Frontal cortex (tissue), 4 donors: ENCODE measurements at places on chromosomes 5 and 9.

- DNase-seq, result no peak
Measured at GRCh38 chr9:86176468-86176867, 77.1 kb upstream of the GOLM1 start.

GRCh38 chr5:77394064-77394715 is 97.9 kb downstream of the WDR41 start:
- DNase-seq, result no peak

GRCh38 chr9:130212543-130213297 is 40.5 kb downstream of the NCS1 start:
- DNase-seq, result no peak

DNA sequence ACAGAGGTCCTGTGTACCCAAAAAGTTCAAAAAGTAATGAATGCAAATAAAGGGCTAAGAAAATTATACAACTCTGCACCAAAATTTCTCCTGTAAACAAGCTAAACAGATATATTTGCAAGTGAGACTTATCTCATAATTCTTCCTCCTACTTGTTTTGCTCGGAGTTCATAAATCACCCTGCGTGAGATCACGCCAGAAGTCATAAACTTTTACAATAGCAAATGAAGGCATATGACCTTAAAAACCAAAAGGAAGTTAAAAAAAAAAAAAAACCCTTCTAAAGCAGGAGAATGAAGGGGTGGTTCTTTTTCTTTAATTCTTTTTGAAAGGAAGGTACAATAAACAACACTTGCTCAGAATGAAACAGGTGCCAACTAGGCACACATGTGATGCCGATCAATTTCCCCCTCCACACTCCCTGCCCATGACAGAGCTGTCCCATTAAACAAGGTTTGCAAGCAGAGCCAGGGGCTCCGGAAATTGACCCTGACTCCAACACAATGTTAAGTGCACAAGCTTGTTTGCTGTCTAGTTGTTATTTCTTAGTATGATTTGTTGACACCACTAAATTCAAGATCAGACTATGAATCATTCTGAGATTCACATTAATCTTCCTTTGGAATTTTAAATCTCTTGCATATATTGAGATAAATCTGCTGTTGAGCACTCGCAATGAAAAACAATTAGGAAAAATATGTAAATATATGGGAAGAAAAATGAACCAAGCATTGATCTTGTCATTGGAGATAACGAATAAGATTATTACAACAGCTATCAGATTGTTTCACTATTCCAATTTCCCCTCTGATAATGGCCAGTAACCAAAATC is 46.3 kb downstream of the DROSHA start:
- no peak for DNase-seq

DNA sequence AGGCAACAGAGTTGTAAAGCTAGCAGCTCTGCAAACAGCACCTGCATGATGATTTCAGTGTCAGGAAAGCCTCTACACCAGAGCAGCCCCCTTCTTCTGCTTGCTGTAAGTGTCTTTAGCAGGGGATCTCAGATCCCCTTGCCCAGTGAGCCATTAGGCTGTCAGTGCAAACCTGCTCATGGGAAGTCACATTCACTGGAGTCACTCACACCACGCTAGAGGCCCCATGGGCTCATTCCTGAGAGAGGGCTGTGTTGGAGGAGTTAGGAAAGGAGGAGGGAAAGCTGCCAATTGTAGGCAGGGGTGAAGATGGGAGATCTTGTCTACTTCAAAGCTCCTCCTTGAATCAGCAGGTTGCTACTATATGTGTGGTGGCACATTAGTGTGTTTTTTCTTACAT is 275.2 kb downstream of the SMARCA2 start:
- no peak for DNase-seq

DNA sequence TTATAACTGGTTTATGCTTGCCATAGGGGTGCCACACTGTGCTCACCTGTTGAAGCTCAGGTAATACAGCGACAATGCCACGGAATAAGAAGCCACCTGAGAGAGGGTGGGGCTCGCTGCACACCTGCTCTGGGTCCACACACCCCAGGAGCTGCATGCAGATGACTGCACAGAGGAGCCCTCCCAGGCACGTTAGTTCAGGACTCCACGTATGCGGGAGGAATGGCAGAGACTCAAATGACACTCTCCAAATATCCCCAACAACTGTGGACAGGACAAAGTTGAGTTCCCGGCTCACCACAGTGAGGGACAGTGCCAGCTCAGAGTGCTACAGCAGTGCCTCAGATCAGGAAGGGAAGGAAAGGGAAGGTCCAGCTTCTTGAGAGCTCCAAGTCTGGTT is 5.8 kb upstream of the FCN1 start:
- DNase-seq, result no peak

GRCh38 chr9:109408759-109409462 is 88.1 kb upstream of the EPB41L4B start:
- DNase-seq, result no peak

DNA sequence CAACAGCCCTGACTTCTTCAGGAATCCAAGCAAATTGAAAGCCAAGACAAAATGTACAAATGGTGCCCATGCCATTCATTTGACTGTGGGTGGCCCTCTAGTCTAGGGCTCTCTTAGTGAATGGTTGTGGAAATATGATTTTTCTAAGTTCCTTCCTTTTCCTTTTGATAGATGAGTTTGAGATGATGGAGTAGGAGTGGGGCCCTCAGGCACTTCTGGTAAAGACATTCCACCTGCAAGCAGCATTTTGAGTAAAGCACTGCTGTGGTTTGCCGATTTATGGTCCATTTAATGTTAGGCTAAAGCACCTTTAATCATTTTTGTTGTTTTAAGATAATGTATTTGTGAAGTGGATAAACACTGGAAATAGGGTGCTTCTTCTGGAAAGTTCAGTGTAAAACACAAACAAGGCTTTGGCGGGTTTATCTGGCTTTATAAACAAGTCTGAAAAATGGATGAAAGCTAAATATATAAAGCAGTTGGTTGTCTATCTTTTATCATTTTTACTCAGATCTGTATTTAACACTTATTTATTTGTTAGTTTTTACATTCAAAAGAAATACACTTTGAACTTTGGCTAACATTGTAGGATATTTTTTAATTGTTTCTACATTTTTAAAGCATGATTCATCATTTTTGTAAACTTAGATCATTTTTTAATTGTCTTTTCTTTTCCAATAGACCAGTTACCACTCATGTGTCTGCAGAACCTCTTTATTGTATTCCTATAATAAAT is 213.5 kb downstream of the PJA2 start:
- DNase-seq, result no peak
